ENCODE measurements at places on chromosomes 16 and 17. TPM values are rescaled to one million over a fixed set of nuclear protein-coding genes. Genes with fewer than 3 reads are reported as not detected.

TBC1D16 gene
- 24.6 TPM for total RNA-seq

TMIGD1 gene
- total RNA-seq = not detected

ABCA9 gene
- not detected for total RNA-seq

ERN2 gene
- 24.2 TPM for total RNA-seq

GCGR gene
- 0.71 TPM for total RNA-seq

GPT2 gene
- total RNA-seq = 77.0 TPM

Measured in HT-29 (cell line).